ENCODE measurements at places on chromosomes 12 and 14.

GRCh38 chr14:66115740-66116502 lies 370.2 kb upstream of the CCDC196 start:
- DNase-seq = no peak

DNA sequence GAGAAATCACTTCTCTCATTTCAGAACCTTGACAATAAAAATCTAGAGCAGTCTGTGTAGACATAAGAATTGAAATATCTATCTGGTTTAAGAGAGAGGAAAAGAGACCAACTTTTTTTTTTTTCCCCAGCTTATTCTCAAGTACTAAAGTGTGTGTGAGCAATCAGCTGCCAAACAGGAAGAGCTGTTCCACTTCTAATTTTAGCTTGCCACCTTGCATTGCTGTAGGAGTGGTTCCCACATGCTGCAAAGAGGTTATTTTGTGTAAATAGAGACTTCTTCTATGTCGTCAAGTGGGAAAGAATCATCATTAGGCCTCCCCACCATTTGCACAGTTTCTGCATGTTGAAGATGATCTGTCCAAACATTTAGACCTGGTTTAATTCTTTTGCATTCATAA lies 142.6 kb downstream of the NPAS3 start:
- DNase-seq = no peak

GRCh38 chr14:22986508-22987054 lies 4.2 kb upstream of the AJUBA start:
- peak; percentile 91 for DNase-seq

DNA sequence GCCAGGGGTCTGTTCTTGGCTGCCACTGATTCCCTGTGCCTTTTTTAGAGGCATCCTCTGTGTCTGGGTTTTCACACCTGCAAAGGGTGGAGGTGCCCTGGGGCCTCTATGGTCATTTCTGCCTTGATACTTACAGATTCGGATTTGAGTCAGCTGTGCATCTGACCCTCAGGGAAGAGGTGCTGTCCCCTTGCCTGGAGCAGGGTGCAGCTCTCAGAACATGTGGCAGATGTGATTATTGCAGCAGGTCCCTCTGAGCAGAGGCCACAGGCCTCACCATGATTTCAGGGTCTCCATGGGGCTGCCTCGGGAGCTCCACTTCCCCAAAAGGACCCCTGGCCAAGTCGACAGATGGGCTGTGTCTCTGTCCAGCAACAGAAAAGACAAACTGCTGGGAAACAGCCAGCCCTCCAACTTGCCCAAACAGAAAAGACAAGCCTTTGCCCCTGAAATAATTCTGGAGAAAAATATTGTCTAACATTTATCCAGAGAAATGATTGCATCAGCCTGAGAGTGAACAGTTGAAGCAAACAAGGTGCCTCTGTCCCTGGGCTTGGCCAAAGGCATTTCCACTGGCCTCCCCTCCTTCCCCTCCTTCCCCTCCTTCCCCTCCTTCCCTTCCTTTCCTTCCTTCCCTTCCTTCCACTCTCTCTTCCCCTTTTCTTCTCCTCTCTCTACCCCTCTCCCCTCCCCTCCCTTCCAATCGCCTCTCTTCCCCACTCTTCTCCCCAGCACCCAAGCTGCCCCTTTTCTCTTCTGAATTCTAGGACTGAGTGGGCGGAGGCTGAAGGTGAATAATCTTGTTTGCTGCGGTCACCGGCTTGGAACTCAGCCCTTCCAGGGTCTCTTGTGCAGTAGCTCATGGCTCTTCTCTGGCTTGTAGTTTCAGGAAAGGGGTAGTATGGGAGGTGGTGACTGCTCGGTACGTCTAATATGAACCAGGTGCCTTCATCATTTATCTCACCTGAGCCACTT lies 676 bp downstream of the SERPINA3 start:
- DNase-seq = no peak

- DNase-seq = no peak
Observed at GRCh38 chr12:113359133-113359938, 949 bp downstream of the PLBD2 start.

DNA sequence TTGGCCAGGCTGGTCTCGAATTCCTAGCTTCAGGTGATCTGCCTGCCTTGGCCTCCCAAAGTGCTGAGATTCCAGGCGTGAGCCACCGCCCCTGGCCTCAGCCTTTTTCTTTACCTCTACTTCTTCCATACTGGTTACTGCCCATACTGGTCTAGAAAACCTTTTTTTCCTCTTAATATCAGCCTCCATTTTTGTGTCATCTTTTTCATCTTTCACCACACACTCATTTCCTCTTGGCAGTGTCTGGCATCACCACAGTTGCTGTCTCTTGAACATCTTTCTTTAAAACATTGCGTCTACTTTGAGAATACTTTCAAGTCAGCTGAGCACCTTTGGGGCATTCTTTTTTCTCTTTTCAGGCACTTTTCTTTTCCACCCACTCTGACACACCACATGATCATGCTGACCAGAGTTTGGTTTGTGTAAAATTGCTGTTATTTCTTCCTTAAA lies 32.7 kb downstream of the DDX47 start:
- DNase-seq = no peak

DNA sequence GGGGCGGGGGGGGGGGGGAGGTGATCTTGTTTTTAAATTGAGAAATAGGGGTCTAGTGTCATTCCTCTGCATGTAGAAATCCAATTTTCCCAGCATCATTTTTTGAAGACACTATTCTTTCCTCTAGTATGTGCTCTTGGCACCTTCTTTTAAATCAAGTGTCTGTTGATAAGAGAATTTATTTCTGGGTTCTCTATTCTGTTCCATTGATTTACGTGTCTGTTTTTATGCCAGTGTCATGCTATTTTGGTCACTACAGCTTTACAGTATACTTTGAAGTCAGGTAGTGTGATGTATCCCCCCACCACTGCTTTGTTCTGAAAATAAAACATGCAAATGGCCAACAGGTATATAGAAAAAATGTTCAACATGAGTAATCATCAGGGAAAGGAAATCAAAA lies 252.7 kb downstream of the MED13L start:
- no peak for DNase-seq

DNA sequence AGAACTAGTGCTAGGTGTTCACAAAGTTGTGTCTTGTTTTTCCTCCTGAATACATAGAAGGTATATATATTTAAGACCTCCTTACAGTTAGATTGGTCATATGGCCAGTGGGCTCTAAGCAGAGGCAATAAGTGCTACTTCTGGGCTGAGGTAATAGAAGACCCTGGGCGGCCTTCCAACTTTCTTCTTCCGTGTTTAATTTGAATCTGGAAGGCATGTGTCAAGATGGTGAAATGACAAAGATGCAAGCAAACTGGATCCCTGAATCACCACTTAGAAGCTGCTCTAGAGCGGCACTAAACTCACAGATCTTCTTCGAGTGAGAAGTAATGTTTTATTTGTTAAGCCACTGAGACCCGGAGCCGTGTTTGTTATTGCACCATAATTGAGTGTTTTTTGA lies 201.0 kb upstream of the GZMB start:
- no peak for DNase-seq

DNA sequence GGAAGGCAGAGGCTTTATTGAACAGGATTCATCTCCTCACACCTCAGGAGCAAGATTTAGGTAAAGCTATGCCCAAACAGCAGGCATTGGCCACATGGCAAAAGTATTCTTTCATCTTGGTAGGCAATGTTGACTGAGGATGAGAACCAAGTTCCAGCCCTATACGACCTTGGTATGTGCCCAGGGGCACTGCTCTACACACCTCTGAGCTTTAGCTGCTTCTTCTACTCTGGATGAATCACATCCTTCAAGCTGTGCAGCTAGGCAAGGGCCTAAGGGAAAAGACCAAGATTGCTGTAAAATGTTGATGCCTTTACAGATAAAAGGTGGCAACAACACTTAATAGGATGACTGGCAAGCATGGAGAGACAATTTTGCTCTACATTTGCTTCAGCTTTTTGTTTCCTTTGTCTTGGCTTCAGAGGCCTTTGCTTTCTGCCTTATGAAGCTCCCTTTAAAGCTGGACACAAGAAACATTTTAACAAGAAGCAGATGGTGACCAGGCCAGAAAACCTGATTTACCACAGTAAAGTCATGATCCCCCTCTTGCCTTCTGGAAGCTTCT lies 183.3 kb upstream of the KITLG start:
- no peak for DNase-seq
